ENCODE measurements at places on chromosomes 6 and 20.

DNA sequence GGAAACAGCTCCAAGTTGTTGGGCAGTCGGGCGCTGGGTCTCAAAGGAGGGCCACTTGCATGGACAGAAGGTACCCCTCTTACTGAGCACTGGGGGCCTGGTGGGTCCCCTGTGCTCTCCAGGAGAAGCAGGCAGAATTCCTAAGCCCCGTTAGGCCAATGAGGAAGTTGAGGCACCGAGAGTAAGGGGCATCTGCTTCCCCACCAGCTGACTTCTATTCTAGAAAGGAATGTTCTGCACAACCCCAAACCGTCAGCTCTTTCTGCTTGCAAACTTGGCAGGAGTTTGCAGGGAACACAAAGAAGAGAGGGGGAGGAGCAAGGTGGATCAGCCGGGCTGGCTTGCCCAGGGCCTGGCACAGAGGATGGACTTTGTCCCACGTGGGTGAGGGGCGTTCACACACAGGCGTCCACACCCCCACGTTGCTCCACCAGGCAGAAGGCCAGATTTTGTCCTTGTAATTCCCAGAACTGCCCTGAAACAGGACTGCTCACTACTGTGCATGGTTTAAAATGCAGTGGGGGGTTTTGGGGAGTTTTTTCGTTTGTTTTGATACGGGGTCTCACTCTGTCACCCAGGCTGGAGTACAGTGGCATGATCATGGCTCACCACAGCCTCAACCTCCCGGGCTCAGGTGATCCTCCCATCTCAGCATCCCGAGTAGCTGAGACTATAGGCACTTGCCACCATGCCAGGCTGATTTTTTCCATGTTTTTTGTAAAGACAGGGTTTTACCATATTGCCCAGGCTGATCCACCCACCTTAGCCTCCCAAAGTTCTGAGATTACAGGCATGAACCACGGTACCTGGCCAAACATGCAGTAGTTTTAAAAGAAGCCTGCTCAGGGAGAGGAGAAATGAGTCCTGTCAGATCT is 93.3 kb downstream of the SNX5 start:
- peak; percentile 46 for DNase-seq

GRCh38 chr20:61727761-61728160 is 337.9 kb downstream of the TAF4 start:
- DNase-seq = no peak

GRCh38 chr6:119240257-119241110 is 109.1 kb downstream of the MAN1A1 start:
- DNase-seq = no peak

DNA sequence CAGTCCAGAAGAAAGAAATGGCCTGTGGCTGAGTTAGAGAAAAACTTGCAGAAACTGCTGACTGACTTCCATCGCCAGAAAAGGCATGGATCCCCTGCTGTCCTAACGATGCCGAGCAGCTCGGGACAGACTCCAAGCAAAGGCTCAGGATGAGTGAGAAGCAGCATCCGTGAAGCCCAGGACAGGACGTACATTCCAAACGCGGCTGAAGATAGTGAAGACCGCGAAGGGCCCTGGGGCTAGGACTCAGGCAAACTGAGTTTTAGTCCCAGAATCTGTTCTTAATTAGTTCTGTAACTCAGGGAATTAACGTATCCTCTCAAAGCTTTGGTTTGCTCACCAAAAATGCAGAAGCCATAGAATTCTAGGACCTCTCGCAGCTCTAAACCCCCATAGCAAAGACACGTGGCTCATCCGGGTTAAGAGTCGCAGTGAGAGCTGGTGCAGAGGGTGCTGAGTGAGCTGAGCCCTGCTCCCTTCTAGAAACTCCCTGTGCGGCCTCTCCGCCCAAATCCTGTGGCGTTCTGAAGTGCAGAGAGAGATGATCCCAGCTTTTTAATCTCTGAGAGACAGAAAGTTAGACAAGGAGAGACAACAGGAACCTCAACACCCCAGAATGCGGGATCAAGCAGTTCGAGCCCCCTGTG is 132.9 kb upstream of the THBS2 start:
- DNase-seq = no peak

GRCh38 chr20:52577696-52578095 is 386.1 kb upstream of the ZFP64 start:
- no peak for DNase-seq

- DNase-seq = peak; percentile 28
Measured at GRCh38 chr20:9087531-9088217, 18.8 kb downstream of the PLCB4 start.

Measured in T47D (cell line).